ENCODE measurements at places on chromosomes 5 and 9.

DNA sequence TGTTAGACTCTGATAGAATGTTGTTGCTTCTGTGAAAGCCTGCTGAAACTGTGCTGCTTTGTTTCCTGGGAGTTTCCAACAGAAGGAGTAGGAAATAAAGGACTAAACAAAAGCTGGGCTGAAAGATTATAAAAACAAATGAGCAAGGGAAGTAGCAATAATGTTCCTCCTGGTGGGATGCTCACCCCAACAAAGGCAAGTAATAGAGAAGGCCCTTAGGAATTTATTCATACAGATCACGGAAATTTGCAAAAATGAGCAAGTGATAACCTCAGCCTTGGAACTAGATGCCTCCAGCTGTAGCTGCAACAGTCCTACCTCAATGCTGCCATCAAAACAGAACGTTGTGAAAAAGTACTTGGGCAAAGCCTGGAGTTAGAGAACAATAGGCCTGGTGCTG is 1248.0 kb upstream of the C9orf72 start:
- DNase-seq = no peak

DNA sequence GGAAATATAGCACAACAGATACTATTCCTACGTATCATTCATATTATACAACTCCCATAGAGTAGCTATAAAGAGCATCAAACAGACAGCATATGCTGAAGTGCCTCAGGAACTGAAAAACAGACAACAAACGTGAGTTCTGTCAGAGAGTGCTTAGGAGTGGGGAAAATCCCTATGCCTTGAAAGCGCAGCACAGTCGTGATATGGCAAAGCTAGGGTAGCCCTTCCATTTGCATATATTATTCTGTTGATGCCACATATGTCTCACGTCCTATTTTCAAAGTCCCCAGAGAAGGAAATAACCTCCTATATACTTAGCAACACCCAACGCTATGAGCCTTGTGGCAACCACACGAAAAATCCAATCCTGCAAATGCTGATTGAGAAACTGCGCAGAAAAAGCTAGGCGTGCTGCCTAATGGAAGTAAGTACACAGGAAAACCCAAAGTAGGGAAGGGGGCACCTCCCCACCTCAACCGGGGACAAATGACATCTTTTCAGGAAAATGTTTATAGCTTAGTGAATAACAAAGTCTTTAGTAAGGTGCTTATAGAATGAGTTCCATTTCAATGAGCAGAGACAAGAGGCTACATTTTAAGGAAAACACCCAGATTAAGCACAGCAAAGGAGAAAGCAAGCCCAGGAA is 105.1 kb downstream of the MED10 start:
- no peak for DNase-seq

- DNase-seq = no peak
These were observed 5.7 kb downstream of the QSOX2 start for GRCh38 chr9:136239983-136240330.

- DNase-seq = no peak
These were observed 12.8 kb upstream of the PANK3 start for GRCh38 chr5:168592014-168592368.

DNA sequence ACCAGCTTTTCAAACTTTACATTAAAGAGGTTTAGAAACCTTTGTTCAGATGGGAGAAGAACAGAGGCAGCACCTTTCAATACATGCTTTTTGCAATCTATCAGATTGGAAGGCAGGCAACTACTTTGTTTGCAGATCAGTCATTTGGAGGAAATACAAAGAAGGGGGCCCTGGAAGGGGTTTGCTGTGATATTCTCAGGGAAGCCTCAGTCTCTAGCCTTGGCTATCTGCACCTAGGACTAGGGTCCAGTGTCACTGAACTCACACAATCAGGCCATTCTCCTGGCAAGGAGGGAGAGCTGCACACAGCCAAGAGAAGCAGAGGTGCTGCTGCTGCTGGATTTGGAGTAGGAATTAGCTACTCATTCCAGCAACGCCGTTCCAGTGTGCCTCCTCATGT is 79.5 kb downstream of the CRB2 start:
- DNase-seq = no peak

- no peak for DNase-seq
These were observed 187.5 kb upstream of the NR4A3 start for GRCh38 chr9:99634186-99634585.

DNA sequence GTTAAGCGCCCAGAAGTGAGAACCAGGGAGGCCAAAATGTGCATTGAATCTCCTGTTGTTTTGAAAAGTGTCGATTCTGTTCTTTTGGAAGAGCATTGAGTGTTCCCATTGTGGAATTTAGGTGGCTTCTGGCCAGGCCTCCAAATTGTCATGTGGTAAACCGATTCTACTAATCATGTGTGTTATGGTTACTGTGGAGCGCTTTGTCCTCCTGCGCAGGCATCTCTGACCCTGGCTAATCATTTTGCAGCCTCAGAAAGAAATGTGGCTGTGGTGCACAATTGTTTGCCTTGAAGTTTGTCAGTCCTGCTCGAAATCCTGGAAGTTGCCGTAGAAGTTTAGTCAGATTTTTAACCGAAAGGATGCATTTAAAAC is 121.3 kb downstream of the RASGRF2 start:
- no peak for DNase-seq

DNA sequence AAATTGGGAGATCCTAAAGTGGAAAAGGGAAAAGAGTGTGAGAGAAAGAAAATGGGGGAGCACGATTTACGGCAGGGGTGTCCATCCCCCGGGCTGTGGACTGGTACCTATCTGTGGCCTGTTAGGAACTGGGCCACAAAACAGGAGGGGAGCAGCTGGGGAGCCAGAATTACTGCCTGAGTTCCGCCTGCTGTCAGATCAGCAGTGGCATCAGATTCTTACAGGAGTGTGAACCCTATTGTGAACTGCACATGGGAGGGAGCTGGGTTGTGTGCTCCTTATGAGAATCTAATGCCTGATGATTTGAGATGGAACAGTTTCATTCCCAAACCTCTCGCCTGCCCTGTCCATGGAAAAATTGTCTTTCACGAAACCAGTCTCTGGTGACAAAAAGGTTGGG is 108.3 kb upstream of the ADAMTSL1 start:
- no peak for DNase-seq

- DNase-seq = peak; percentile 93
These were observed 3.7 kb upstream of the STXBP1 start for GRCh38 chr9:127608104-127608966.

DNA sequence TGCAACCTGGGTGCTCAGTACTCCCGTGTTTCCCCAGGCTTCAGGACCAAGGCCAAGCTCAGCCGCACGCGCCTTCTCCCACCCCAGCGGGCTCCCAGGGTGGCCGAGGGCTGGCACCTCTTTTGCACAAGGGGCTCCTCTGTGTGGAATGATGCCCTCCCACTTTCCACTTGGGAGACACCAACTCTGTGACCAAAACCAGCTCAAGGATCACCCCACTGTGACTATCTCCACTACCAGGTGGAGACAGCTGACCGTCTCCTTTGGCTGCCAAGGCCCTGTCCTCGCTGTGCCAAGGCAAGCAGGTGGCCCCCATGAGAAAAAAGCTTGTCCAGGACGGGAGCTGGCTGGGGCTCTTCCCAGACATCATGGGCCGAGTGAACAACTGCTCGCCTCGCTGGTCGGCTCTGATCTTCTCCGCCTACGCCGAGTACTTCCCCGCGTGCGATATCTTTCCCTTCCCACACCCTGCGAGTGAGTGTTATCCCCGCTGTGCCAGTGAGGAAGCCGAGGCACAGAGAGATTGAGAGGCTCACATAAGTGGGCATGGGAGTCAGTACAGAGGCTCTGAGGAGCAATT is 132.8 kb downstream of the ZNF354C start:
- no peak for DNase-seq

GRCh38 chr5:128426090-128426534 is 111.9 kb downstream of the FBN2 start:
- no peak for DNase-seq

DNA sequence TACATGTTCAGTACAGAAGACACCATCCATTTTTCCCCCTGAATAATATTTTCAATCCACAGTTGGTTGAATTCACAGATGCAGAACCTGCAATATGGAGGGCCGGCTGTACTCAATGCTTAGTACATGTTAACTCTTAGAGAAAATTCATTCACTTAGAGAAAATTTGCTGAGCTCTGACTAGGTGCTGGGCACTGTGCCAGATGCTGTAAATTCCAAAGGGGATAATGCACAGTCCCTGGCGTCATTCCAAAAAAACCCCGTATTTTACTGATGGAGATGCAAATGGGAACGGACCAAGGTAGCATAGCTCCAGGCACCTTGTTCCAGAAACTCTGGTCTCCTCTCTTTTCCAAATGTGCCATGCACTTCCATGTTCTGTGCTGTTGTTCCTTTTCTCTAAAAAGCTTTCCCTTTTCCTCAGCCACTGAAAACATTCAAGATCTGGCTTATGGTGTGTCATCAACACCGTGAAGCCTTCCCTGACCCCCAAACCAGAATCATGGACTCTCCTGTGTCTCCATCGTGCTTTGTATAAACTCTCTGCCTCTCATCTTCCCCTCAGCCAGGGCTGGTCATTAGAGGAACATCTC is 55.7 kb upstream of the COL15A1 start:
- no peak for DNase-seq

DNA sequence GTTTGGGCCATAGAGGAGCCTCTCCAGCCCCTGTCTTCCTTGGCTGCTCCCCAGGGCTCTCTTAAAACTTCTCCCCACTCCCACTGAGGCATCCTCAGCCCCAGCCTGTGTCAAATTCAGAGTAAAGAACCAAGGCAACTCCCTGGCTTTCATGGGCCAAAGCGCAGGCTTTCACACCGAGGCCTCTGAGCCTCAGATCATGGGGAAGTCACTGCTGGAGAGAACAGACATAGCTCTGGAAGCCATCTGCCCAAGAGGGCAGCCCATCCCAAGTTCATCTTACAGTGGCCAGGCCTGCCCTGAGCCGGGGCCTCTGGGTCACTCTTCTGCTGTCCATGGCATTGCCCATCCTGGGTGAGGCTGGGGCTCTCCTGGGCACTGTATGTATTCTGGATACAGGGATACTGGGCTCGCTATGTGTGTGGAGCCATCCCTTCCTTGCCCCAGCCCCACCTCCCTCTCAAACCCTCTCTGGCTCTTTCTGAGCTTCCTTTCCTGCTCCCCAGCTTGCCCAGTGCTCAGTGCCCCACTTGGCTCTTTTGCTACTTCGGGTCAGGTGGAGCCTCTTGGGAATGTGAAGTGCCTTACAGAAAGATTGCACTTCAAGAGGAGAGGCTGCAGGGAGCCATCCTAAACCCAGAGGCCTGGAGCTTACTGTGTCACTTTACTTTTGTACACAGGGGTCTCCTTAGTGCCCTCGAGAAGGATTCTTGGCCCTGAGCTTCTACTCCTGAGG is 33.0 kb downstream of the TGFBI start:
- DNase-seq = no peak

DNA sequence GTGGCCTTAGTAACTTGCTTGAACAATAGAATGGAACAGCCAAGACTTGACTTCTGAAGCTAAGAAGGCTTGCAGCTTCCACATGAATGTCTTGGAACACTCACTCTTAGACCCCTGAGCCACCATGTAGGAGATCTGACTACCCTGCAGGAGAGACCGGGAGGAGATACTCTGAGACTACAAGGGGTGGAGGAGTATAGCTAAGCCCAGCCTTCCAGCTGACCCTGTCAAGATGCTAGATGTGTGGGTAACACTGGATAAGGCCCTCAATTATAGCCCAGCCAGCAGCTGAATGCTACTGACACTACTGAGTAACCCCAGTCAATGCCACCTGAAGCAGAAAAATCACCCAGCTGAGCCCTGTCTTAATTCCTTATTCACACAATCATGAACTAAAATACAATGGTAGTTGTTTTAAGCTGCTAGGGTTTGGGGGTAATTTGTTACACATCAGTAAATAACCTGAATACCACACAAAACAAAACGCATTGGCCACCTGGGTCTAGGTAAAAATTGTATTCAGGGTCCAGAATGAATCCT is 180.9 kb downstream of the FSTL4 start:
- DNase-seq = no peak

DNA sequence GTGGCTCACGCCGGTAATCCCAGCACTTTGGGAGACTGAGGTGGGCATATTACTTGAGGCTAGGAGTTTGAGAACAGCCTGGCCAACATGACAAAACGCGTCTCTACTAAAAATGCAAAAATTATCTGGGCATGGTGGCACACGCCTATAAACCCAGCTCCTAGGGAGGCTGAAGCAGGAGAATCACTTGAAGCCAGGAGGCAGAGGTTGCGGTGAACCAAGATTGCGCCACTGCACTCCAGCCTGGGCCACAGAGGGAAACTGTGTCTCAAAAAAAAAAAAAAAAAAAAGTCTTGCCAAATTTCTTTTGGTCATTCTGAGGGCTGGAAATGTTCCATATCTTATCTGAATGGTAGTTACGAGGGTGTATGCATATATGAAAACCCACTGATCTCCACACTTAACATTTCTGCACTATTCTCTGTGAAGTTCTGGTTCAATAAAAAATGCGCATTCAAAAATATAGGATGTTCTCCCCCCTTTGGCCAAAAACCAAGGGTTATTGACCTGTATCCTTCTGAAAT is 13.5 kb upstream of the NIPAL4 start:
- no peak for DNase-seq

DNA sequence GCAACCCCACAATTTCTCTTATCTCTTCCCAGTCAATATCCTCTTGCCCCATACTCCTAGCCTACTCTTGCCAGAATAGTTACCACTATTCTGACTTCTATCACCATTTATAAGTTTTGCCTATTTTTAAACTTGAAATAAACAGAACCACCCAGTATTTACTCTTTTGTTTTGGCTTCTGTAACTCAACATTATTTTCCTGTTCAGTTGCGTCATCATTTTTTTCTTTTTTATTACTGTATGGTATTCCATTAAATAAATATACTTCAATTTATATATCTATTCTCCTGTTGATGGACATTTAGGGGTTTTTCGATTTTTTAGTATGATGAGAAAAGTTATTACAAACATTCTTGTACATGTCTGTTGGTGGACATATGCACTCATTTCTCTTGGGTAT is 62.6 kb upstream of the ERBIN start:
- DNase-seq = no peak

DNA sequence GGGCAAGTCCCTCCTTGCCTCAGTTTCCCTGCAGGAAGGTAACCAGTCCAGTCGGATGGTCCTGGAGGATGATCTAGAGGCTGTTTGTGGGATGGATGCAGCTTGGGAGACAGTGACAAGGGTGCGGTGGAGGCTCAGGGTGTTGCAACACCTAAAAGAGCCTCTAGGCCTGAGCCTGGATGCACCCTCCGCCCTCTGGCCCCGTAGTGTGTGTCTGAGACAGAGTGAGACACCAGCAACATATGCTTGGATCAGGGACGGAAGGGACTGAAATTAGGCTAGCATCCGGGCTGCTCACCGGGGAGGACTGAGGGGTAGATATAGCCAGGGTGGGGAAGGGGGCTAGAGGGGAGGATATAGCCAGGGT is 1.1 kb downstream of the CRAT start:
- DNase-seq = peak; percentile 42

DNA sequence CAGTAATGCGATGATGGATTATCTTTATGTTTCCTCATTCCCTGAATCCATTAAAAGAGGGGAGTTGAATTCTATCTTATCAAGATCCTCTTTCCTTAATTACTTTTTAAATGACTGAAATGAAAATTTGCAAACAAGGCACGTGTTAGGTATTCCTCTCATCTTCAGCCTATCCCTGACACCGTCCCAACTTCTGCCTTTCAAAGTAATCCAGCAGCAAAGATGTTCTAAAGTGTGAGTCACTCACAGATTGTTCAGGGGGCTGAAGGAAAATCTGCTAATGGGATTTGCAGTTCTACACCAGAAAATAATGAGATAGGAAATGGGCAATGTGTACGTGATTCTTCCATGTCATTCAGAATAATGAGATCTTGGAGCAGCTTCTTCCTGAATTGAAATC is 403.0 kb downstream of the ARHGEF28 start:
- DNase-seq = no peak

All from ELF-1 (cell line).